ENCODE measurements at places on chromosomes 11 and 22.

- no peak for DNase-seq
These were observed 978 bp downstream of the LUZP2 start for GRCh38 chr11:24497831-24498230.

GRCh38 chr11:3615998-3616397 lies 25.8 kb downstream of the ART5 start:
- DNase-seq, result no peak

DNA sequence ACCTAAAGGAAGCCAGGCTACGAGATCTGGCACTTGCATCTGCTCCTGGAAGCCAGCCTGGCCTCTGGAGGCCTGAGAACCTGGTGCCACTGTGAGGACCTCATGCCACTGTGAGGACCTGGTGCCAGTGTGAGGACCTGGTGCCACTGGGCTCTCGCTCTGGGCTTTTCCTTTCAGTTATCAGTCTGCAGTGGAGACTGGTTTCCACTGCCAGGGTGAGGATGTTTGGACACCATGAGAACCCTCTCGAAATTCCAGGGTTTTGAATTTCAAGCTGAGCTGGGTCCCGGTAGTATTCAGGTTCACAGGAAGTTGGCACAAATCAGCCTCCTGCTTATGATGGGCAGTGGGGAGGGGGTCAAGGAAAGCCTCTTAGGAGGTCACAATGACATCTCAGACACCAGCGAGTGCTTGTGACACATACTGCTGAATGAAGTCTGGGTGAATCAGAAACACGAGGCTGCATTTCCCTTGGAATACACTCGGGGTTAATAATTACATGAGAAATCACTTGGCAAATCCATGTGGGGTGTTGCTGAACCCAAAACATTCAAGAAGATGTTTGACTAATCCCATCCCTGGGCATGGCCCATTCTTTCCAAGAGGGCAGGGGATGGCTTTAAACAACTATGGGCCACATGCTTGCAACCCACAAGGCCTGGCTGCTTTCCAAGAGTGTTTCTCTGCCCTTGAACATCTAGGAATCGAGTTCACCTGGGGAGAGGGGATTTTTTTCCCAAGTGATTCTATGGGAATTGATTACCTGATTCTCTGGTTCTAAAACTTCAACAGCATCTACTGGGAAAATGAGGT lies 60.2 kb downstream of the LINC01488 start:
- no peak for DNase-seq

DNA sequence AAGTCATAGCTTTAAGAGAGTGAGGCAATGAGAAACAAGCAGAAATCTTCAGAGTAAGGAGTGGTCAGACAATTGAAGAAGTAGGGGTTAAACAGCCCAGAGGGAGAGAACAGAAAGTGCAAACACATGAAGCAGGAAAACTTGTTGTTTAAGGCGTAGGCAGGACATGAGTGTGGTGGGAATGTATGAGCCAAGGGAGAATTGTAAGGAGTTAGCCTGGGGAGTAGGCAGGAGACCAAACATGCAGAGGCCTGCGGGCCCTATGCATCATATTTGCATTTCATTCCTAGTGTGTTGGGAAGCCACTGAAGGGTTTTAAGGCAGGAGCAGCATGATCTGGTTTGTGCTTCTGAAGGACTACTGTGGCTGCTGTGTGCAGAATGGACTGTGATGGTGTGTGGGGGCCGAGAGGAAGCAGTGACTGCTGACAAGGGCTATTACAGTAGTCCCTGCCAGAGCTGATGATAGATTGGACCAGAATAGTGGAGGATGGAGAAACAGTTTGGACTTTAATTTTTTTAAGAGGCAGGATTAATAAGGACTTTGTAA lies 179.9 kb upstream of the C11orf87 start:
- no peak for DNase-seq

DNA sequence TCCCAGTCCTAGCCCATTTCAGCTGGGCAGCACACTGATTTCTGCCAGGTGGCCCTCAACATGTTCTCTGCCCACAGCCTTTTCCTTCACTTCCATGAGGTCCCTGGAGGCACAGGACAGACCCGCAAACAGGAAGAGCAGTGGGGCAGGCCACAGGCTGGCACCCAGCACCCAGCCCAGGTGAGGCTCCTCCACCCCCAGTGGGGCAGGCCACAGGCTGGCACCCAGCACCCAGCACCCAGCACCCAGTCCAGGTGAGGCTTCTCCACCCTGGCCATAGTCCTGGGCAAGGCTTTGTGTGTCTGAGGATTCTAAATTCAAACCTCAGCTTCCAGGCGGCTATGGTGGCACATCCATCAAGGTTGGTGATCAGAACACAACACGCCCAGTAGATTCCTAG lies 1413.0 kb downstream of the BRD1 start:
- no peak for DNase-seq

DNA sequence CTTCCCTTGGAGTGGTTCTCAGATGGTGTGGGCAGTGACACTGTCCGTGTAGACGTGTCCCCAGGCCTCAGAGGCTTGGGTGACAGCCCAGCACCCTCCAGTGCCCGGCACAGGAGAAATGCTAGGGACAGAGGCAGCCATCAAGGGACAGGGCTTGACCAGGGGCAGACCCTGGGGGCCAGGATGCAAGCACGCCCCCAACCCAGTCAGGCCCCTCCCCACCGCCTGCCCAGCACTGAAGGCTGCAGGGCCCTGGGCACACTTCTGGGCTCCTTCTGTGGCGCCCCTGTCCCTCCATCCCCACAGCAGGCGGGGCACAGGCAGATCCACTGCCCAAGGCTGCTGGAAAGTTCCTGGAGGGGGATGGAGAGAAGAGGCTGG lies 11.1 kb downstream of the IGF2 start:
- DNase-seq, result no peak

- no peak for DNase-seq
These were observed 40.7 kb downstream of the MYH9 start for GRCh38 chr22:36347094-36347493.

DNA sequence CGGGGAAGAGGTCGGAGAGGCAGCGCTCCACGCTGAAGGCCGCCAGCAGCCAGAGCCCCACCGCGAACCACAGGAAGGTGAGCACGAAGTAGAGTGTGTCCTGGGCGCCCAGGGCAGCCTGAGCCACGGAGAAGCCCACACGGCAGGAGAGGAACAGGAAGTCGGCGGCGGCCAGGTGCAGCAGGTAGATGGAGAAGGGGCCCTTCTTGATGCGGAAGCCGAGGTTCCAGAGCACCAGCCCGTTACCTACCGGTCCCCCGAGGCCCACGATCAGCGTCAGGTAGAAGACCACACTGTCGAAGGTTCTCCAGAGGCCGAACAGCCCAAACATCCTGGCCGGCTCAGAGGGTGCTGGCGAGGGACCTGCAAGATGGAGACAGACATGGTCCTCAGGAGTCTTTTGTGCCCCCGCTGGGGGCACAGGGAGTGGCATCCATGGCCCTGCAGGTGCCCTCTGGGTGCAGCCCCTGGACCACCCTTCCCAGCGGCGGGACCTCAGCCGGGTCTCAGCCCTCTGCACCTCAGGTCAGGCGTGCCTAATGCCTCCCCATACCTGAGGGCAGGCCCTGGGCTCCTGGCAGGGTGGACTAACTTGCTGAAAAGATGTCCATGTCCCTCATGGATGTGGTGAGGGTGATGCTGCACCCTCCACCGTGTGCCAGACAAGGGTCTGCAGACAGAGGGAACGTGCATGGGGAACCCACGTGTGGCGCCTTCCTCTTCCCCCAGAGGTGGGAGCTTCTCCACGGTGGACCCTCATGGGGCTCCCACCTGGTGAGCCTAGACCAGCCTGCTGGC lies at the start of gene MRGPRG:
Gene MRGPRG, minus strand, starts transcription at position 331 of the 798 bp plus-strand sequence. Its CDS starts 0 bp downstream, at position 331.
- peak; percentile 12 for DNase-seq

GRCh38 chr11:42816471-42816870 lies 495.3 kb upstream of the API5 start:
- no peak for DNase-seq

DNA sequence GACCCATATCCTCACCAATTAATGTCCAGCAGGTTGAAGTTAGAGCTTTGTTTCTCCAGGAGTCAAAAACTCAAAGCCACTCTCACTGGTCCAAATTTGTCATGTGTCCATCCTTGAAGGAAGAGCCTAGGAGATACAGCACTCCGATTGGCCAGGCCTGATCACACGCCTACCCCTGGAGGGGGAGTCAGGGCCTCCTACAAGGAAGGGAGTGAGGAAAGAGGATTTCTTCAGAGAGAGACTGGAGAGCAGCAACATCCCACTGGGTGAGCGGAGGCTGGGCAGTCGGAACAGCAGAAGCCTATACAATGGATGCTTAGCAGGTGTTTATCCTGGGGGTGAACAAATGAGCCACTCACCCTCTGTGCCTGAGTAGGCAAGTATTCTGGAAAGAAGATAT lies 113.9 kb downstream of the TRIM29 start:
- DNase-seq, result no peak

- DNase-seq, result no peak
These were observed 128.1 kb downstream of the CTTN start for GRCh38 chr11:70526116-70527045.

- DNase-seq, result peak; percentile 68
These were observed 27.2 kb upstream of the SMPD1 start for GRCh38 chr11:6362873-6363678.

- no peak for DNase-seq
These were observed 177.1 kb upstream of the RAG2 start for GRCh38 chr11:36775130-36775529.

DNA sequence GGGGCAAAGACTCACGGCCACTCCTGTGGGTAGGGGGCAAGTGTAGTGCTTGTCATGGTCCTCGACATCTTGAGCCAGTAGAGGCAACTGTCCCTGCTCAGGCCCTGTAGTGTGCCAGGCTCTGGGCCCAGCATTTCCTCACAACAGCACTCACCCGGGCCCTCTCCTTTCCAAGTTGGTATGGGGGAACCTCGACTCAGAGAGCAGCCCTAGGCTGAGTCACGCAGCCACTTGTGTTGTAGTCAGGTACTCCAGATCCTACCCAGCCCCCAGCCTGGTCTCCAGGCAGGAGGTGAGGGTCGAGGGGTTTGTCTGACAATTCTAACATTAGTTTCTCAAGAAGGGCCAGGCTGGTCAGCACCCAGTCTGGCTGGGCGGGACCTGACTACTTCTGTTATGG lies 4.1 kb downstream of the RELT start:
- no peak for DNase-seq

DNA sequence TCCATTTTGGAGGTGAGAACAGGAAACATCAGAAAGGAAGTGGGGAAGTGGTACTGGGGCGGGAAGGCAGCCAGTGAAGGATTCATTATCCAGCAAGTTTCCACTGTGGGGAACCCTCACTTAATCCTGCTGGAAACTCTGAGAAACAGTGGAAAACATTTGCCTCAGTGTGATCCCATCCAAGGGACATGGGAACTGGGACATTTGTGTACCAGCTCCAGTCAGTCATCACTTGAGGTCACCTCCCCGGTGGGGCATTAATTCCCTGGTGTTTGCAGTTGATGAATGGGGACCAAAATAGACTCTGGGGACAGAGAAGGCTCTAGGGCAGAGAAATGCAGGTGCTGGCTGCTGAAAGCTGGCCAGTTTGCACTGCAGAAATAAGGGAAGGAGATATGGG lies 599.9 kb downstream of the BUD13 start:
- DNase-seq, result no peak

- no peak for DNase-seq
These were observed 335.3 kb downstream of the MN1 start for GRCh38 chr22:27466229-27466628.
